ENCODE measurements at places on chromosomes 3 and 15. TPM values are rescaled to one million over a fixed set of nuclear protein-coding genes. Genes with fewer than 3 reads are reported as not detected.
A peak's percentile ranks its signal among the peaks of the same experiment; 100 is the strongest.

GRCh38 chr3:119018690-119019463 lies 15.8 kb downstream of the IGSF11 start:
- DNase-seq, result no peak

- peak; percentile 20 for DNase-seq
These were observed 985 bp downstream of the VPS13C start for GRCh38 chr15:62059108-62059815.

- no peak for DNase-seq
These were observed 1.1 kb upstream of the BCL2L10 start for GRCh38 chr15:52113708-52114107.

GRCh38 chr15:90664650-90665287 lies 52.4 kb upstream of the BLM start:
- no peak for DNase-seq

GRCh38 chr3:32764481-32764880 lies 53.3 kb upstream of the TRIM71 start:
- no peak for DNase-seq

GRCh38 chr3:64030741-64031140 lies 7.4 kb upstream of the PSMD6 start:
- DNase-seq, result peak; percentile 69

DNA sequence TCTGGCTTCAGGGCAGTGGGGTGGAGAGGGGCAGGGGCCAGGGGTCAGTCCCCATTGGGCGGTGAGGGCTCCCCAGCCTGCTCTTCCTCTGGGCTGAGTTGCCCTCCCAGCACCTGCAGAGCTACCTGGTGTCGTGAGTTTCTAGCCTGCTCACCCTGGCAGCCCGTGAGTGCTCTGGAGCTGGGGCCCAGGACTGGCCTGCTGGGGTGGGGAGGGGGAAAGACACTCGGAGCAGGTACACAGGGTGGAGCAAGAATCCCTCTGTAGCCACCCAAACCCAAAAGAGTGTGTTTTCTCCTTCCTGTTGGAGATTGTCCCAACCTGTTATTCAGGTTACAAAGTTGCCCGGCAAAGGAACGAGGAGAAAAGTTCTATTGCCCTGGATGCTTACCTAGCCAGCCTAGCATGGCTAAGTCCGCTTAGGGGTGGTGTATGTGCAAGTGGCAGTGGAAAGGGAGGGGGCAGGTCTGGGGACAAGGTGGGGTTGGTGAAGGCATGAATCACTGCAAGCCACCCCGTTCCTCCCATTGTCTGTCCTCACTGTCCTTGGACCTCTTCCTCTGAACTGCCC lies 8.9 kb downstream of the FAM3D start:
- DNase-seq, result no peak

DNA sequence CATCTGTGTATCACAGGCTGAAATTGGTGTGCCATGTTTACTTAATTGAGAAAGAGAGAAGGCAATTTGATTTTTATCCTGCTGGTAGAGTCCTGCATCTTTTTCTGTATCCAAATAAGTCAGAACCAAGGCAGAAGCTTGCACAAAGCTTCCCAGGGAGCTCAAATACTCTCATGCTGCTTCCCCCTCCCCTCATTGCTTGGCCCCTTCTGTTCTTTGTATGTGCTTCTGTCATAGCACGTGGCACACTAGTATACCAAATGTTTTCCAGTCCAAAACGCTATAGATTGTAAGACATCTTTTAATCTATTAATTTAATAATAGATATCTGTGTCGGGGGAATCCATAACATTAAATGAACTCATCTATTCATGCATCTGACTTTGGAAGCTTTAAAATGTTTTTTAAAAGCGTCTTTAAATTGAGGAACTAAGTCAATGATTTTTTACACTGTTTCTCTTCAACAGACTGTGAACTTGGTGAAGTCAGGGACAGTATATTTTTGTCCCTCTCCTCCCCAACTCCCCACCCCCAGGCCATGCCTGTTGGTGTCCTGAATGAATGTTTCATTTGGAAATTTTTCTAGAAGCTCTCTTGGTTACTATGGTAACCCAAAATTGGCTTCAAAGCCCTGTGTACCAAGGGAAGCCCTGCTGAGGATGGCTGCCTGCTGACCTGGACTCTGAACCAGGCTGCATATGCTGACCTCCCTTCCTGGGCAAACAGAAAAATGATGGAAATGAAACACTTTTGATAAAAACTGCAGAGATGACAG lies 26.2 kb upstream of the SLC35G2 start:
- no peak for DNase-seq

DNA sequence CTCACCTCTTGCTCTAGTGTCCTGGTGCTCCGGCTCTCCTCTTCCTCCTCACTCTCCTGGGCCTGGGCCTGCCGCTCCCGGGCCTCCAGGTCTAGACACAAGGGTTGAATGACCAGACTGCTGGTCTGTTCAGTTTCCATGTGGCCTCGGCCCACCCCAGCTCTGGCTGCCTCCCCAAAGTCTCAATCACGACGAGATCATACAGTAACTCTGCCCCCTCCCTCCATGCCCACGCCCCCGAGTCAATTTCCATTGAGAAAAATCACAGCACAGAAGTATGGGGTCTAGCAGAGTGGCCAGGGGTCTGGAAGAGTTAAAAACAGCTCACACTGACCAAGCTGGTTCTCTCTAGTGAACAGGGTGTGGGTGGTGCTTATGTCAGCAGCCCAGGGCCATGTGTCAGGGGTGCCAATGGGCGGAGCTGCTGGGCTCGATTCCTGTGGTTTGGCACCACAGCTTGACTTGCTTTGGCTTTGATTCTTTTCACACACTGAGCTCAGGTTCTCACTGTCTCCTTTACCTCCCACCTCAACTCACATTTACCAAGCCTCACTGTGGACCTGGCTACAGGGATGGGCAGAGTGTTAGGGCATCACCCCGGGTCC lies 6.9 kb downstream of the C15orf62 start:
- DNase-seq, result peak; percentile 72

GRCh38 chr3:101020351-101021015 lies 27.3 kb upstream of the ABI3BP start:
- no peak for DNase-seq

DNA sequence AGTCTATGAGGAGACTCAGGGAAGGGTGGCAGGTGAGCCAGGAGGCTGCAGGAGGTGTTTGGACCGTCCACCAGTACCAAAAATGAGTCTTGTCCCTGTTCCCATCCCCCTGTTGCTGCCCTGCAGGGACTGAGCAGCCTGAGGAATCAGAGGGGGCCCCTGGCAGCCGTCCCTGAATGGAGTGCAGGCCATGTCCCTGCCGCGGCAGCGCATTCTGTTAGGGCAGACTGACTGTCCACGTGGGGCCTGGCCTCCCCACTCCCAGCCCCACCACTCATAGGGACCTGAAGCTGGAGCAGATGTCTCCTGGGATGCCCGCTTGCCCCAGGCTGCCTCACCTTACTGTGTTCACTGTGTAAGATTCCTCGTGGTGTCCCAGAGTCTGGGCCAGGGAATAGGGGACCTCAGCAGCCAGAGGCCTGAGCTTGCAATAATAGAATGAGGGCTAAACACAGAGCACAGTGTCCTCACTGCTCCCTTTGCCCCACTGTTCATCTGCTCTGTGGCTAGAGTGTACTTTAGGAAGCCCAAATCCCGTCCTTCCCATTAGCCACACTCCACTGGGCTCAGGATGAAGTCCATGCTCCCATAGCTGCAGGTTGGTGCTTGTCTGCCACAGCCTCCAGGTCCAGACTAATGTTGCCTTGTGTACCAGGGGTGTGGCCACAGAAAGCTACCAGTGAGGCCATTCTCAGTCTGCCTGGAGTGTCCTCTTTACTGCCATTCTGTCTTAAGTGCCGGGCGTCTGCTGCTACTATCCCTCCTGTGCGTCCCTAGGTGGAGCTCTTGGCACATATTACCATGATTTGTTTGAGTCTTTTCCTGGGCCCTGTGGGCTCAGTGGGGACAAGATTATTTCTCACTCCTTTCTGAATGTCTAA lies 63.2 kb downstream of the HCN4 start:
- DNase-seq, result peak; percentile 75

Gene IGF1R
- 5.9 TPM for total RNA-seq

Measured in RPMI7951 (cell line).